ENCODE measurements at places on chromosomes 12 and 14.

- DNase-seq = no peak
These were observed 88.1 kb upstream of the MANSC4 start for GRCh38 chr12:27868139-27868538.

DNA sequence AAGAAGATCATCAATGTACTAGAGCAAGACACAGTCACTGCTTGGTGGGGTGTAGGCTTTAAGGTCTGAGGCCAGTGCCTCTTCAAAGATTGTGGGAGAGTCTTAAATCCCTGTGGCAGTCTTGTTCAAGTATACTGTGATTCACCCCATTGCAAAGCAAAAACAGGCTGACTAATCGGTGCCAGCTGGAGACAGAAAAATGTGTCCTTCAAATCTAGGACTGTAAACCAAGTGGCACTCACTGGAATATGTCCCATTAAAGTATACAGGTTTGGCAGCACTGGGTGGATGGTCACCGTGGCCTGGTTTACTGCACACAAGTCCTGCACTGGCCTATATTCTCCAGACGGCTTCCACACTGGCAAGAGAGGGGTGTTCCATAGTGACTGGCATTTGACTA is 1315.3 kb downstream of the TMEM121 start:
- DNase-seq = no peak

DNA sequence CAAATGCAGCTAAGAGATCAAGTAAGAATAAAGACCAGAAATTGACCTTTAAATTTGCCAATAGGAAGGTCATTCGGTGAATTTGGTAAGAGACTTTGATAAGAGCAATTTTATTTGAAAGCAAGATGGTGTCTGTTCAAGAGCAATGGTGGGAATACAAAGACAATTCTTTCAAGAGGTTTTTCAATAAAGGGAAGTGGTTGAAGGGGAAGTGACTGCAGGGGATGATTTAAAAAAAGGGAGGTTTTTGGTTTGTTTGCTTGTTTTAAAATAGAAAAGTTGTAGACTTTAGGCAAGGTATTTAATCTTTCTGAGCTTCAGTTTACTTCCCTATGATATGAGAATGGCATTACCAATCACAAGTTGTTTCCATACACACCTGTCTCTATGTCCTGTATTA is 4.3 kb upstream of the APPL2 start:
- no peak for DNase-seq

DNA sequence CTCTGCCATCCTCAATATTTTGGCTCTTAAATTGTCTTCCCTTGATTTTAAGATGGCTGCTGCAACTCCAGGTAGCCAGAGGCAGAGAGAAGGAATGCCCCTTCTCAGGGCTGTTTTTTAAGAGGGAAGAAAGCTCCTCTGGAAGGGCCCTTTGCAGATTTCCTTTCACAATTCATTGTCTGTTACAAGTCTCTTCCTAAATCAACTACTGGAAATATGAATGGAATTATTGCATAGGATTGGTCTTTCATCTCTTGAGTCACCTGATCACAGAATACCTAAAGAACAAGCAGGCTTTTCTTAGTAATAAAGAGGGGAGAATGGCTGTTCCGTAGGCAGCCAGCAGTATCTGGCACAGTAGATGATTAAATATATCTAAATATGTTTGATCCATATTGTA is 118.5 kb downstream of the ANO6 start:
- no peak for DNase-seq

DNA sequence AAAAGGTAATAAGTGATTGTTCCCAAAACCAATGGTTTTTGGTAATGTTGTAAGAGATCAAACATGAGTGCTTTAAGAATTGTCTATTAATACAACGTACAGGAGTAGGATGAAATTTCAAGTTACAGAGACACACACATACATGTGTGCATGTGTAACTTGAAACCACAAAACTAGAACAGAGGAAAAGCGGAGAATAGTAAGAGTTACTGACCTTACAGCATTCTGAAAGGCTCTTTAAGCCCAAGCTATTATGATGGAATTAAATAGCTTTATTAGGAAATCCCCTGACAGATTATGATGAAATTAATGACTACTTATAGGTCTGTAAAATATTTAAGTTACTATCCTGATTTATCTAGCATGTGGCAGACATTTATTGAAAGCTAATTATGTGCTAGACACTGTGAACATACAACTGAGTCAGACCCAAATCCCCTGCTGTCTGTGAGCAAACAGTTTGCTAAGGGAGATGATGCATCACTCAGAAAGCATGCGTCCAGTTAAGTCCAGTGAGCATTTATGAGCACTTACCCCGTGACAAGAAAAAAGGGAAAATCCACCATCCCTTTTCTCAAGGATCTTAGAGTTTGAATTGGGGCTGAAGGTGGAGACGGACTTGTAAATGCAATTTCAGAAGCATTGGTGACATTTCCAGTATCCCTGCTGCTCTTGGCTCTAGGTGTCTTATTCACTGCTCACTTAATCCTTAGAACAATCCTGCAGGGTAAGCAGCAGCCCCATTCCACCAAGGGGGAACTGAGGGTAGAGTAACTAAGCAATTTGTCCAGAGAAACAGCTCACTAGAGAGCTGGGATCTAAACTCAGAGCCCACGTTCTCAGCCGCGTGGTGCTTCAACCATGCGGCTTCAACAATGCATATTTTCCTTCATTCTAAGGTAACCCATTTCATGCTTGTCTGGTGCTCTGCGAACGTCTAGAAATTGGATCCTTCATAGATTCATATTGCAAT is 117.4 kb downstream of the EML1 start:
- DNase-seq = peak; percentile 18

GRCh38 chr12:106753526-106753925 is 21.0 kb upstream of the RIC8B start:
- no peak for DNase-seq

DNA sequence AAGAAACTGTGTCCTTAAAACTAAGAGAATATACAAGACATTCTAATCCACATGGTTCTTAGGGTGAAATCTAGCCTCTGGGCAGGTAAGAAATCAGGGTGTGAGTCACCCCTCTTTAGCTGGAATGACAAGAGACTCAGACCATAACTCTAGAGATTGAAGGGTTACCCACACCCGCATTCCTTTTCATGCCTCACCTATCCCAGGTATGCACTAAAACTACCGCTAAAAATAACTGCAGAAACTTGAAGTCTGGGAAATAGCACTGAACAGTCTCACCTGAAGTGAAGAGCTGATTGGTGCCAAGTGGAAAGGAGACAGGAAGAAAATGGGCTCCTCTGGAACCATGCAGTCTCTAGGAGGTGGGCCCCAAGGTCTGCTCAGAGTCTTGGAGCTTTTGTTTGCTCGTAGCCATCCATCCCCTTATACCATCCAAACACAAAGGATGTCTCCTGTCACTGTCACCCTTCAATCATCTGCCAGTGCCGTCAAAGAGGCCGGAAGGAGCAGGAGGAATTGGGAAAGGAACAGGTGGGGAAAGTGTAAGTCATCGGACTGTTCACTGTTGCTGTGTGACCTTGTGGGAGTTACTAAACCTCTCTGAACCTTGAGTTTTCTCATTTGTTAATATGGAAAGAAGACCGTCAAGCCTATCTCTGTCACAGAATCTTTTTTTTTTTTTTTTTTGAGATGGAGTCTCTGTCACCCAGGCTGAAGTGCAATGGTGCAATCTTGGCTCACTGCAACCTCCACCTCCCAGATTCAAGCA is 22.4 kb downstream of the DDX47 start:
- peak; percentile 61 for DNase-seq

- no peak for DNase-seq
These were observed 444.5 kb upstream of the FAR2 start for GRCh38 chr12:28704477-28705169.

- peak; percentile 61 for DNase-seq
These were observed 4.6 kb downstream of the TMEM120B start for GRCh38 chr12:121717041-121717699.

GRCh38 chr14:89771251-89771650 is 183.3 kb downstream of the EFCAB11 start:
- no peak for DNase-seq

- DNase-seq = no peak
These were observed 20.3 kb downstream of the SYNE3 start for GRCh38 chr14:95496111-95496681.

- DNase-seq = no peak
These were observed 121.9 kb downstream of the ITPR2 start for GRCh38 chr12:26711072-26711471.

DNA sequence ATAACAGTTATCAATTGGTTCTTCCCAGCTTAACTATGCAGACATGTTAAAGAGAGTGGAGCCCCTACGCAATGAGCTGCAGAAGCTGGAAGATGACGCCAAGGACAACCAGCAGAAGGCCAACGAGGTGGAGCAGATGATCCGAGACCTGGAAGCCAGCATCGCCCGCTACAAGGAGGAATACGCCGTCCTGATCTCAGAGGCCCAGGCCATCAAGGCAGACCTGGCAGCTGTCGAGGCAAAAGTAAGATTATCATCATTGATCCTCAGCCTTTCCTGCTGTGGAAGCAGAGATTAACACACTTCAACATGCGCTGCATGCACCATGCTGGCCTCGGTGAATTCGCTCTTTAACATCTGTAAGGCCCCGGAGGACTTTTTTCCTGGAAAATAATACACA is 53.6 kb downstream of the HSP90AA1 start:
- DNase-seq = no peak

DNA sequence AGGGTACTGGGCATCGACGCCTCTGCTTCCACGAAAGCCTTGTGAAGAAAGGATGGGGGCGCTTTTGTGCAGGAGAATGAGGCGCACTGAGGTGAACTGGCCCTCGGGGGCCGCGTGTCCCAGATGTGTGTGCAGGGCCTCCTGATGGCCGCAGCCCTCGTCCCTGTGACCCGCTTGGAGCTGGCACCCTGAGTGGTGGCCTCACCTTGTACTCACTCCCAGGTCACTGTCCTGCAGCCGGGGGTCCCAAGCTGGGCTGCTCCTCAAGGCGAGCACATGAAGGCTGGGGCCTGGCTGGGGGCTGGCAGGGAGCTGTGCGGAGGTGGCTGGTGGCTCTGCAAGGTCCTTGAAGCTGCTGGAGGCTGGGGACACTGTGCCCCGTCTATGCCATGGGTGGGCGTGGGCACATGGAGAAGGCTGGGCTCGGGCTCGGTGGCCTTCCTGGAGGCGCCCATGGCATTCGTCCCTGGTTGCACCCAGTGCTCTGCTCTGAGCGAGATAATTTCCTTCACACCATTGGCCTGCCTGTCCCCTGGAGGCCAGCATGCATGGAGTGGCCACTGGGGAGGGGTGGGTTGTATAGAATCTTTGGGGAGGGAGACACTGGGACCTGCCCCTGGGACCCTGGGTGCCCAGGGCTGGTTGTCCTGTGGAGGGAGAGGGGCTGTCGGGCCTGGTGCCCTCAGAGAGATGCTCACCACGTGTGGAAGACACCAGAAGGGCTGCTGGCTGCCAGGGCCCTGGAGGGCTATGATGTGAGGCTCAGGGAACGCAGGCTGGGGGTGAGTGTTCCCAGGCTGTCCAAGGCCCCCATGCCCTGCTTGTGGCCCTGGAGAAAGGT is 79.3 kb downstream of the TMEM121 start:
- DNase-seq = no peak

DNA sequence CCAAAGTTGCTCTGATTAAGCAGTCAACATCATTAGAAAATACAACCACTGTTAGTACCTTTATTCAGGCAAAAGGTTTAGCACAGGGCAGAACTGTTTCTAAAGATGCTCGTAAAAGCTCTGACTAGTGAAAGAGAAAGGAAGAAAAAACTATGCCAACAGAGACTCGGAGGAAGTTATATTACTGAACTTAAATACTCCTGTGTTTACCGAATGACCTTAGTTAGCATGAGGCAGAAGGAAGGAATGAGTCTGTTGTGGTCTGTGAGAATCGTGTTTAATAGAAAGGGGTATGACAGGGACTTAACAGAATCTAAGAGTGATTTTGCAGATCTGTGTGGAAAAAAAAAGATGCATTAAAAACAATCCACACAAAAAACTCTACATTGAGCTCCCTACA is 84.1 kb upstream of the OVCH1 start:
- DNase-seq = no peak

- no peak for DNase-seq
These were observed 26.2 kb downstream of the NID2 start for GRCh38 chr14:52042371-52043289.

GRCh38 chr14:104702673-104703072 is 13.3 kb downstream of the INF2 start:
- no peak for DNase-seq

DNA sequence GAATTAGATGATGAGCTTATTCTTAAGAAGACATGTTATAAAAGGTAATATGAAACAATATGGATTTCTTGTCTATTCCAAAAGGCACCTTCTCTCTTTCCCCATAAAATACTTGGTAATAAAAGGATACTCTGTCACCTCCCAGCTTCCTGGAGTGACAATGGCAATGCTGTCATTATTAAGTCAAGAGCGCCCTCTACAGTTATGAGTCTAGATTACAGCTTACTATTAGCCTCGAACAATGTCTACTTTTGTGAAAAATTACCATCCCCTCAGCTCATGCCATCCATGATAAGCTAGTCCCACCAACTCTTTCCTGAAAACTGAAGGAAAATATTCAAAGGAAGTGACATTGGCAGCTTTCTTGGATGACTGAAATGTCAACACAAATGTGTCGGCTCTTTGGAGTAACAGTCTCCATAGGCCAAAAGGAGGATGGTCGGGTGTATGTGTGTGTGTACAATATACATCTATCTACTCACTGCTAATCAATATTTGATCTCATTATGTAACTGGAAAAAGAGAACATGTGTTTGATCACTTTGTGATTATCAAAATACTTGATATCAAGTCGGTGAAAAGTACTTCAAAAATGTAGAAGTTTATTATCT is 48.7 kb upstream of the CDKN3 start:
- peak; percentile 33 for DNase-seq

DNA sequence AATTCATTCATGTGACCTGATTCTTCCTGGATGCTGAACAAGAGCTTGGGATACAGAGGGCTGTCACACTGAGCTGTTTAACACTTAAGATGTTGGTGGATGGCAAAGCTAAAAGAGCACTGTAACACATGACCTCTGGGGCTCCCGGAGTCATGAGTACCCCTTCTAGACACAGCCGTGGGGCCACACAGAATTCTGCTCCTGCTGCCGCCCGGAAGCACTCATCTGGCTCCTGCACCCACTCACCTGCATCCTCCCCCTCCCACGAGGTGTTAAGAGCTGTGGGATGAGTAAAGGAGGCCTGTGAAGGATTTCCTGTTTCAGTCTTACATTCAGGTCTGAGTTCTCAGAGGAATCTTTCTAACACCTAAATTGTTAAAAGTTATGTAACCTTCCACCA is 78.0 kb upstream of the SSTR1 start:
- DNase-seq = no peak

DNA sequence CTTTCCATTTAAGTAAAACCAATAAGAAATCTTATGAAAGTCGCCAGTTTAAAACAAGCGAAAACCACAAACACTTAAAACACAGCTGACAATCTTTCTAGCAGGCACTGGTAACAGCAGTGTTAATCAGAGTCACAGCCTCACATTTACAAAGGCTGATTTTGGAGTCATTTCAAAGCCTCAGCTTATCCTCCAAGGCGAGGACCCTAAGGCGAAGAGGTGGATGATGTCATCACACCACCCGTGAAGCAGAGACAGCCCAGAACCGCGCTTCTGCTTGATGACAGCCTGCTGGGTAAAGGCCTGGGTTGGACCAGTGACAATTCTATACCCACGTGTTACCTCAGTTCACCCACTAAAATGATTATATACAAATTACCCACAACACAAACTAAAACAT is 10.1 kb downstream of the GOLGA3 start:
- DNase-seq = no peak

- no peak for DNase-seq
These were observed 63.3 kb downstream of the RASSF3 start for GRCh38 chr12:64673490-64674169.

GRCh38 chr12:20368114-20368650 is at the start of gene PDE3A:
Gene PDE3A, plus strand, starts transcription at chr12:20368537. Its CDS starts 748 bp downstream, at chr12:20369285.
- peak; percentile 79 for DNase-seq

Measured in Caki2 (cell line).